NAMALWA (cell line): ENCODE measurements at places on chromosomes 2 and 18.

GRCh38 chr2:51553476-51553875 lies 521.5 kb upstream of the NRXN1 start:
- DNase-seq: no peak

GRCh38 chr2:229633556-229633955 lies 80.8 kb downstream of the DNER start:
- no peak for DNase-seq

GRCh38 chr2:47067788-47068407 lies 87.2 kb downstream of the STPG4 start:
- no peak for DNase-seq

GRCh38 chr2:126990605-126991532 lies 92.2 kb downstream of the TEX51 start:
- DNase-seq: no peak

DNA sequence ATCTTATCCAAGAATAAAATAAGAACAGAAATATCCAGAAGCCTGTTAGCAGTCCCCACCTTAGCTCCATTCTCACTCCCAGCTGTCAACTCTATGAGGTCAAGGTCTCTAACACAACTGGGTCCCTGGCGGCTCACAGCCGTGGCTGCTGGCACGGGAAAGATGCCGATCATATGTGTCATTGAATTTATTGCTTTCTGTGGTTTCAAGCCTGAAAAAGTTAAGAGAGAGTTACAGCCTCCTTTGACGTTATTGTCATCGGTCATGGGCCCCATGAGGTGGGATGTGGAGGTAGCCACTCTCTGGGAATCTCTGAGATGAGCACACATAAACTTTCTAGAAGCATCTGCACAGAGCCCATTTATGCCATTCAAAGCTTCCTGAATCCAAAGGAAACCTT lies 28.7 kb upstream of the CABLES1 start:
- no peak for DNase-seq

DNA sequence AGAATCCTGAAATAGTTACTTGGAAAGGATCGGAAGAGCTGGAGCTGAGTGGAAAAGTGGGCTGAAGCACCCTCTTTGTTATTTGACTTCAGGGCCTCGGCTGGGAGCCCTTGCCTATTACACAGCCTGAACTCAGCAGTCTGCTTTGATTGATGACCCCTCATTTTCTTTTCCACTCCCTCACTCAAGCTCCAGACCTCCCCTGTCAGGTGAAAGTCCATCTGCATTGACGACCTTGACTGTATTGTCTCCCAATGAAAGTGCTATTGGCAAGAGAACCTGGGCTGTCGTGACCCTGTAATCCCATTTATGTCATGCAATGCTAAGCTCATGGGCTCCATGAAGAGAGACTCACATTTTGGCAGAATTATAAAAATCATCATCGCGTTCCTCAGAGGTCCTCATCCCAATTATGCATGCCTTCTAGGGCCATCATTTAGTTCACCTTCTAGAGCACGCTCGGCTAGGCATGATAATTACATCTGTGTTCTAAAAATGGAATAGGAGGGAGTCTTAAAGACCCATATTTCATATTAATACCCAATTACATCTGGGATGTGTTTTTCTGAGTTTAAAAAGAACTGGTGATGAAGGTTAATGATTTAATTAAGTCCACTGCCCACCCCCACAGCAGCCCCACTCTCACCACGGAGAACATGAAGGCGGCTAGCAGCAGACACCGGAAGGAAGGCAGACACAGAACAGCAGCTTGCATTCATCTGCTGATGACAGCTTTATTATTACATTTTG lies 472.5 kb downstream of the PID1 start:
- DNase-seq: no peak

DNA sequence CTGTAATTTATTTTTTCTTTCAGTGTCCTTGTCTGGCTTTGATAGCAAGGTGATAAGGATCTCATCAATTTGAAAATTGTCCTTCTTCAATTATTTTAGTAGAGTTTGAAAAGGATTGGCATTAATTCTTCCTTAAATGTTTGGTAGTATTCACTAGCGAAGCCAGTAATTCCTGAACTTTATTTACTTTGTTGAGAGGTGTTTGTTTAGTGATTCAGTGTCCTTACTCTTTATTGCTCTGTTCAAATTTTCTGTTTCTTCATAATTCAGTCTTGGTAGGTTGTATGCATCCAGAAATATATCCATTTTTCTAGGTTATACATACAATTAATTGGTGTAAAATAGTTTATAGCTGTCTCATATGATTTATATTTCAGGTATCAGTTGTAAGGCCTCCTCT lies 676.7 kb upstream of the POU3F3 start:
- no peak for DNase-seq

- no peak for DNase-seq
Measured at GRCh38 chr18:24678626-24679025, 218.2 kb downstream of the HRH4 start.

- no peak for DNase-seq
Measured at GRCh38 chr2:189143925-189144324, 35.6 kb downstream of the COL5A2 start.

- no peak for DNase-seq
Measured at GRCh38 chr2:221897718-221898117, 325.6 kb upstream of the EPHA4 start.

- DNase-seq: no peak
Measured at GRCh38 chr2:15115776-15116175, 445.4 kb downstream of the NBAS start.

GRCh38 chr2:12897181-12897580 lies 180.4 kb downstream of the TRIB2 start:
- peak; percentile 37 for DNase-seq

GRCh38 chr2:126934809-126935208 lies 36.1 kb downstream of the TEX51 start:
- DNase-seq: no peak

- no peak for DNase-seq
Measured at GRCh38 chr2:62792408-62792807, 86.9 kb downstream of the EHBP1 start.

DNA sequence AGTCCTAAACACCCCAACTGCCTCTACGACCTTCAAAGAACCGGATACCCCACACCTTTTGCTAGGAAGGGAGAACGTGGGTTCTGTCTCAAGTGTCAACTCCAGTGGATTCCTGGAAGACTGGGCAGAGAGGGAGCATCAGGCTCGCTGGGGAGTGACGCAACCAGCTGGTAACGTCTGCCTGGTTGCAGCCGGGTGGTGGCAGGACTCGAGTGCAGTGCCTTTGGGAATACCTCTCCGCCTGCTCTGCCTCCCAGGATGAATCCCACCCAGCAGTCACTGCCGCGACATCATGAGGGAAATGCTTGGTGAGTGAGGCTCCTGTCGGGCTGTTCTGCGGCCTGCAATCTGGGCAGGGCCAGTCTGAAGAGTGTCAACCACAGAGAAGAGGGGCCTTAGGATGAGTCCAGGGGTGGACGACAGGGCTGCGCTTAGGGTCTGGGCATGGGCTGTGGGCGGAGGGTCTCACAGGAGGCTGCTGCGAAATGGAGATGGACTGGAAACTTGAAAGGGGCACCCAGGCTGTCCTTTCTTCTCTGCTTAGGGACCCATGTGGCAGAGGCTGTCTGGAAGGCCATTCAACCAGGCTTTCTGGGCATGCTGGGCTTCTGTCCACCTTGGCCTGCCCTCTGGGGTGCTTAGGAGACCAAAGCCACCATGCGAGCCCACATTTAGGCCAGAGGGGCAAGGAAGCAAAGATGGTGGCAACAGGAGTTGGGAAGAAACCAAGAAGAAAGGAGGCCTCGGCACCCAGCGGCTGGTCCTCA lies 12.9 kb downstream of the GPR17 start:
- DNase-seq: no peak

DNA sequence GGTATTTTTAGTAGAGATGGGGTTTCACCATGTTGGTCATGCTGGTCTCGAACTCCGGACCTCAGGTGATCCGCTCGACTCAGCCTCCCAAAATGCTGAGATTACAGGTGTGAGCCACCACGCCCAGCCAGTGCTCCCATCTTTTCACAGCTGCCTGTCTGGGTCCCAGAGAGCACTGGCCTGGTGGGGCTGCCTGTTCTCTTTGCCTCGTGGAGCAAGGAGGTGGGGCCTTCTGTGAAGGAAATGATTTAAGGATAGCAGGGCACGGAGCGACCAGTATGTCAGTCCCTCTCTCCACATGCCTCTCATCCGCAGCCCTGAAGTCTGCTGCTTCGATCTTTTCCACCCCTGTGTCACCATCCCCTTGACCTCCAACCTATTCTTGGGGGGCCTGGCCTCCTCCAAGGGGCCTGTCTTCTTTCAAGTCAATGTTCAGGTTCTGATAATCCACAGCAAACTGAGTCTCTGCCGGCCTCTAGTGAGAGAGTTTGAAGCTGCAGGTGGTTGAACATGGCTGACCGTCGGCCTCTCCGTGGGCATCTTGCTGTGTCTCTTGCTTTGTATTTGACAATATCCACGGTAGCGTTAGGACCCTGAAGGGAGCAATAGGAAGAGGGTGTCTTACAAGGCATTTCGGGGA lies 28.2 kb upstream of the GIGYF2 start:
- no peak for DNase-seq

- no peak for DNase-seq
Measured at GRCh38 chr2:196742685-196743084, 56.8 kb downstream of the GTF3C3 start.

GRCh38 chr2:14616342-14616741 lies 16.2 kb upstream of the LRATD1 start:
- DNase-seq: no peak

DNA sequence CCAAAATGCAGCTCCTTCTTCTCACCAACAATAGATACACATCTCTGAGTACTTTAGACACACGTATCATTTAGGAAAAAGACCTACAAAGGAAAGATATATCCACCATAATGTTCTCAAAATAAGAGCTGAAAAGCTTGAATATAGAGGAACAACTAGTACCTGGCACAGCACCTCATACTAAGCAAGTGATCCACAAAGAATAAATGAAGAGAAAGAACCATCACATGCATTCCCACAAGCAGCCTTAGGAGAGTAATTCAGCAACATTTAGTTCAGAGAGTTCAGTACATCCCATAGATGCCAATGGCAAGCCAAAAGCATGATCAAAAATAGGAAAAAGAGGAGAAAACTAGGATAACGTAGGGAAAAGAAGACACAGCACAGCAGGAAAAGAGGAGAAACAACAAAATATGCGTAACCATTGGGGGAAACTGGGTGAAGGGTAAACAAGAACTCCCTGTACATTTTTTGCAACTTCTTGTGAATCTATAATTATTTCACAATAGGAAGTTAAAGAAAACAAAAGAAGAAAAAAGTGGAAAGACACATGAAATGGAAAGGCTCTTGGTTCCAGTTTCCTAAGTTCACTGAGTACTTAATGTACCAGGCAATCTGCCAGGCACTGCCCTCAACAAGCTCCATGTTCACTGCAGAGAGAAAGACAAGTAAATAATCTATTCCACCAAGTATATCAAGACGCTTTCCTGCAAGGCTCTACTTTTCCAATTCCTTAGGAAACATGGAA lies 22.3 kb downstream of the CLASP1 start:
- no peak for DNase-seq

DNA sequence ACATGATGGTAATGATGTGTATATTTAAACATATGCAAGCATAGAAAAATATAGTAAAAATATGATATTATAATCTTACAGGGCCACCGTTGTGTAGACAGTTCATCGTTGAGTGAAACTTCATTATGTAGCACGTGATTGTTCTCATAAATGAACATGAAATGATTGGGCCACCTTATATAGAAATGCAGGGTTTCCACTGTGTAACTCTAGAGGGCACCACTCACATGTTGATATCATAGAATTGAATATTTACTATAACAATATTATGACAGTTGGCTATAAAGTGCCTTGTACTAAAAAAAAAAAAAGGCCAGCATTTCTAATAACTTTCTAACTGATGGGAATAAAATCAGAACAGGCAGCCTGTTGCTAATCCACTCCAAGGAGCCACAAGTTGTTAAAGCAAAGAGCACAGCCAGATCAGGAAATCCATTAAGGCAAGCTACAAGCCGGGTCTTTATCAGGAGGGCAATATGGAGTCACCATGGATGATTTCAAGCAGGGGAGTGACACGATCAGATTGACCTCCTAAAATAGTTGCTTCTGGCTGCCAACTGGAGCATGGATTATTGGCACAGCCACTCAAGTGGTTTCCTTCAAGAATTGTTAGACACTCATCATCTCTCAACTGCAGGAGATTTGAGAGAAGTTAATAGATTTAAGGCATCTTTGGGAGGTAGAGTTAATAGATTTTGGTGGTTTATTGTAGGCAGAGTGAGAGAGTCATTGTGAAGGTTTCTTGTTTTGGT lies 16.7 kb downstream of the IL1F10 start:
- peak; percentile 40 for DNase-seq

DNA sequence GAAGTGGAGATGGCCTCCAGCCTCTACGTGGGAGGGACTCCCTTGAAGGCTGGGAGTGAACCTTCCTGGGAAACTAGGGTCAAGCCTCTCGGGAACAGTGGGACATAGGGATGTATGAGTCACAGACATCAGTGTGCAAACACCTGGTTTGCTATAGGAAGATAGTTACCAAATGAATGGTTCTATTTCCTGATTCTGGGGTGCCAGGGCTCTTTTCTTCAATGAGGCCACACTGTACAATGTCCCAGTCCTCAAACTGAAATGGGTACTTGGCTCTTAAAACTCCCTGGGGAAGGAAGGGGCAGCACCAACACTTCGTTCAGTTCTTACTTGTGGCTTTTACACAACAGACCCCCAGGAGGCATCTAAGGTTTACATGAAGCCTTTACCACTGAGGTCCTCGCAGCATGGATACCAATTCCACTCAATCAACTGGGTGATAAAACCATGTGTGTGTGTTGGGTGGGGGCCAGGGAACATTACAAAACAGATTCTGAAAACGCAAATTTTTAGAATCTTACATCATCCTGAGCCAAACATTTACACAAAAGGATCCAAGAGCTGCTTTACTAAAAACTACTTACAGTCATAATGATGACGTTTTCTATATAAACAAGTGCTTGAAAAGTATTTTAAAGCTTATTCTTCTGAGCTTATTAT lies 10.4 kb downstream of the ERFE start:
- DNase-seq: no peak

DNA sequence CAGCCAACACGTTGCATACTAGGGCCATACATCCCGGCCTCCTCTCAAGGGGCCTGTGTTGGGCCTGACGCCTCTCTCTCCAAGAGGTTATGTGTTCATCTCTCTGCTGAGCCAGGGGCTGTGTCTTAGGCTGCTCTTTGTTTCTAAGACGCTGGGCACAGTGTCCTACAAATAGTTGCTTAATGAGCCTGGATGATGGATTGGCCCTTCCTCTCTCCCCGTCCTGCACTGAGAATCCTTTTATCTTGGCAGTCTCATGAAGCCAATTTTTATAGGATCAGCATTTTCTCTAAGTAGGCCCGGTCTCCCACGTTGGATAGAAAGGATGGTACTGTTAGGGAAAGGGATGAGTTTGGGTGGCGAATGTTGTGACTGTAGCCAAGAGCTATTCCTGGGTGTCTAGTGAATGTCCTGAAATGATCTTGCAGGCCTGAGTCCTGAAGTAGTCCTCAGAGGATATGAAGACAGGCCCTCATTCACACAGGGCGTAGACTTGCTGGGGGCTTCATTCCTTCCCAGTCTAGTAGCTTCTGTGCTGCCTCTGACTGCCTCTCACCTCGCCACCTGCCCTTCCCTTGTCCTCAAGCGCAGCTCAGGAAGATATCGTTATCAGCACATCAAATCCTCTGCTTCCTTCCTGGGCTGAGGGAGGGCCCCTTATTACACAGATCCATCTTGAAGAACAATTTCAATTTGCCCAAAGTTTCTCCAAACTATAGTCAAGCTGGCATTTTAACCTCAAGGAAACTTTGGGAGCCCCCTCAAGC lies 8.8 kb downstream of the LBH start:
- DNase-seq: no peak
